IPS DF 6.9 (cell line): ENCODE measurements at places on chromosomes 2 and 18.

DNA sequence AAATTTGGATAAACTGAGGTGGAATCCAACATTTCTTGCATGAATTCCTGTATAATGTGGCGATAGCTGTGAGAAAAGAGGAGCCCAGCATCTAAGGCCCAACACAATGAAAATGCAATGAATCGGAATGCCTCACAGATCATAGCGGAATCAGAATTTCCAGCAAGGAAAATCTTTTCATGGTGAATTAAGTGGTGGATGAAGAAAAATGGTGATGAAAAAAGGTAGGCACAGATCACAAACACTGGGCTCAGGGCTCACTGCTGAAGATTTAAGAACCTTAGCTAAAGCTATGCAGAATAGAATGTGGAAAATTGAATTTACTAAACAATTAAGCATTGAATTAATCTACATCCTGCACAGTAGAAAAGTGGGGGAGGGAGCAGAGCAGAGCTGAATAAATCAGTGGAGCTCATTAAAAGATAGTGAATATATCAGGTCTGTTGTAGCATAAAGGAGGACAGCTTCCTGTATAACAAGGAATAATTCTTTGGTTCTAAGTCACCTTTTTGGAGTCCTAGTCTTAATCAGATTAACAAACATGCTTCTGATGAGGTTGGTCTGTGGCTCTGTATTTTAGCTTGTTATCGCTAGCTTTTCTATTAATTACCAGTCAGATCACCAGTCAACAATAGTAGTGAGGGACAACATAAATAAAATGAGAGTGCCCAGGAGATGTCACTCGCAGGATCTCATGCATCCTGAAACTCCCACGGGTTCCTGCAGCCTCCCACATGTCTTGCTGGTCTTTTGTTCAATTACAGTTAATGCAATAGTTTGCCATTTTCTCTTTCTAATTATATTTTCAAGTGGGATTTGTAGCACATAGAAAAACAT is 27.0 kb downstream of the MEIS1 start:
- no peak for DNase-seq

- DNase-seq, result no peak
These were observed 70.2 kb downstream of the SPATS2L start for GRCh38 chr2:200376513-200377354.

DNA sequence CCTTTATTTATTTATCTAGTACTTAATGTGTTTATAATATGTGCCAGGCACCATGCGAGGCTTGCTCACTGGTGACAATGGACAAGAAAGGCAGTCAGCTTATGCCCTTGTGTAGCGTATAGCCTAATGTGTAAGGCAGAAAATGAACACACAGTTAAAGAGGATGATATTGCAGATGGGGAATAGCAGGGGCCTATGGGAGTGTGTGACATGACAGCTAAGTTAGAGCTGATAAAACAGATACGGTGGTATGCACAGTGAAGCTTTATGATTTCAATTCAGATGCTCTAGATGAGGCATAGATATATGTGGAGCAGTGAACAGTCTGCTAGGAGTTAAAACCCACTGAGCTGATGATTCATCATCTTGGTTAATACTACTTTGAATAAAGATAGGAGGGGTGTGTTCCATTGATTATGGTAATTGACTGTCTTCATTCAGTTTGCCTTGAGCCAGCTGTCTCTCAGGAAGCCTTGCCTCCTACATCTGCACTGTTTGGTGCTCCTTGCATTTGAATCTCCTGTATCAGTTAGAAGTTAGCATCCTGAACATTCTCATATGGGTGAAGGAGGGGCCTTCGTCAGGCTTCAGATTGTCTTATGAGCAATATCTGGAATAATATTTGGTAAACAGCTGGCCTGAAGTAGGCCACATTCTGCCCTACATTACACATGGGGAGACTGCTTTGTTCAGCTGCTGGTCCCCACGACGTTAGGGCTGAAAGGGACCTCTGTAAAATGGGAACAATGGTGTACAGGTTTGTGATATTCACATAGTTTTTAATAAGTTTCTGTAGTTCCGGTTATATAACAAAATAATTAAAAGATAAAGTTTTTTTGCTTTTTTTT is 13.2 kb downstream of the MAP4K4 start:
- DNase-seq, result no peak

DNA sequence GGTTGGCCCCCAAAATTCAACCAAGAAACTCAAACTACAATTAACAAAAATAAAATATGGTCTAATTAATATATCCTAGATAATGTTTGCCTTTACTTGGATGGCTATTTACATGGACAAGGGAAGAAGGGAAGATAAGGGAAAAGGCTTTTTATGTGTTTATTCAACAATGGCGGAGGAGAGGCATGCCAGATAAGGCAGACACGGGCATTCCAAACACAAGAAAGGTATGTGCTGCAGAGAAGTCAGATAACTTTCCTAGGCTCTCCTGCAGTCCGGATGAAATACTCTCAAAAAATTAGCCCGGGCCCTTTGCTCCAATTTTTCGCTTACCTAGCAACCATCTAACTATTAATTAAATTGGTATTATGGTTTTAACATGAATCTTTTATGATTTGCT is 5.1 kb upstream of the TTR start:
- DNase-seq, result no peak

DNA sequence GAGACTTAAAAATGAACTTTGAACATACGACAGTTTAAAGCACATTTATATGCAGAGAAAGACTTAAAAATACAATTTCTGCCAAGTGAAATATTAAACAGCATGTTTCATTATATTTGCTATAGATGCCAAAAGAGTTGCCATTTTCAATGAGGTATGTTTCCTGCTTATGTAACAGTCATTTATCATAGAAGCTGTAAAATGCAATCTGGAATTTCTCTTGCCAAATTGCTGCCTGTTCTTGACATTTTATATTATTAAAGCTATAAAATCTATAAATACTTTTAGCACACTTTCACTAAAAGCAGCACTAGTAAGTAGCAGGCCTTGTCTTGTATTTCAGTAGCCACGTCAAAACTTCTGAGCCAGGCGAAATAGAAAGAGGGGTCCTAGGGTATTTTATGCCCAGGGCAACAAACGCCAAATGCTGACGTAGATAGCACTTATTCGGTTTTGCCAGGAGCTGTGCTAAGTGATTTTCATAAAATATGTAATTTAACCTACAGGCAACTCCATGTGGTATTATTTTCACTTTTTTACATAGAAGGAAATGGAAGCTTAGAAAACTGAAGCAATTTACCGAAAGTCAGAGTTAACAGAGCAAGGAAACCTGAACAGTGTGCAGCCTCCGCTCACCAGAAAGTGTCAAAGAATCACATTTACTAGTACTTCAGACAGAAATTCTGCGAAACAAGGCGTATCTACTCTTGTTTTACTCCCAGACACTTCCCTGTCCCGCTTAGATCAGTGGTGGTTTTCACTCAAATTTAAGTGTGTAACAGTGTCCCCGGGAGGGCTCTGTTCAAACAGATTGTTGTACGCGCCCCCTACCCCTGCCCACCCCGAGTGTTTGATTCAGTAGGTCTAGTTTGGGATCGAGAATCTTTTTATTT is 1.2 kb upstream of the CYP20A1 start:
- DNase-seq, result no peak

- DNase-seq, result no peak
These were observed 161.9 kb upstream of the DAPL1 start for GRCh38 chr2:158633261-158633660.

DNA sequence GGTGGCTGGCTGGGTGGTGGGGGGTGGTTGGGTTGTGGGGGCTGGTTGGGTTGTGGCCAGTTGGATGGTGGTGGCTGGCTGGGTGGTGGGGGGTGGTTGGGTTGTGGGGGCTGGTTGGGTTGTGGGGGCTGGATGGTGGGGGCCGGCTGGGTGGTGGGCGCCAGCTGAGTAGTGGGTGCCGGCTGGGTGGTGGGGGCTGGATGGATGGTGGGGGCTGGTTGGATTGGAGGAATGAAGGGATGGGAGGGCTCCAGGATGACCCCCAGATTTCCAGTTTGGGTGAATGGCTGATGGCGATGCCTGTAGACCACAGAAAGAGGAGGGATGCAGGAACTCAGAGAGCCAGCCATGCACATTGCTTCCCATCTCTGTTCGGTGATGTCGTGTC is 26.8 kb upstream of the GPR17 start:
- no peak for DNase-seq

GRCh38 chr2:200961674-200962073 is 1.8 kb downstream of the ORC2 start:
- DNase-seq, result no peak

DNA sequence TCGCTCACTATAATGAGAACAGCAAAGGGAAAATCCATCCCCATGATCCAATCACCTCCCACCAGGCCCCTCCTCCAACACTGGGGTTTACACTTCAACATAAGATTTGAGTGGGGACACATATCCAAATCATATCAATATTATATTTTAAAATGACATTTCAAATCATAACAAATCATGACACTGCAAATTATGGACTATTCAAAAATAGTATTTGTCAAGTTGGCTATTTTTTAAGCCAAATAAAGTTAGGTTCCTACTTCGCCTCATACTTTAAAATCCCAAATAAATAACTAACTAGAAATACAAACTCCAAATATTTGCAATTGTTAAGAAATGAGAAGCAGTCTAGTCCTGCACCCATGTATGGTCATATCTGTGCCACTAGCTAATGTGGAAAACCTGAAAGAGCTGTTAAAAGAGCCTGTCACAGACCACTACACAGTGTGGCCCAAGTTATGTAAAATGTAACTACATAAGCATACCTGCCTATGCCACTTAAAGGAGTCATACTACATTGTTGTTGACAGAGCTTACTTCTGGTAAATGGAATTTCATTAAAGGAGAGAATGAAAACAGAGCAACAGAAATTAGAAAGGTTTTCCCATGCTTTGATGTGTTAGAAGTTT is 334.7 kb upstream of the GULP1 start:
- DNase-seq, result no peak

DNA sequence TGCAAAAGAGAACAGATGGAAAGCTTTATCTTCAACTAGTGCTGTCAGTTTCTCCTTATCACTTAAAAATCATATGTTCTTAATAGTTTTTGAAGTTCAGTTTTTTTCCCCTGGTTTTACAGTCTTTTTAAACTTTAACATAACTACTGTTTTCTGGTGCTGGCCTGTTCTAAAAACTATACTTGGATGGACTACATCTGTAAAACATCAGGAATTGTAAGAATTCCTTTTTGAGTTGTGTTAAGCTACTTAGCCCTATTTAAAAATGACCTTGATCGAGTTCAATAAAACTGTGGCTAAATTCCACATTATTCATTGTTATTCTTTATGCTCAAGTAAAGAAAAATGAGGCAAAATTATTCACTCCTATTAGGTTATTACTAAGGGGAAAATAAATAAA is 397.7 kb downstream of the NUP35 start:
- DNase-seq, result no peak

- no peak for DNase-seq
These were observed 10.1 kb upstream of the LCLAT1 start for GRCh38 chr2:30436859-30437435.

DNA sequence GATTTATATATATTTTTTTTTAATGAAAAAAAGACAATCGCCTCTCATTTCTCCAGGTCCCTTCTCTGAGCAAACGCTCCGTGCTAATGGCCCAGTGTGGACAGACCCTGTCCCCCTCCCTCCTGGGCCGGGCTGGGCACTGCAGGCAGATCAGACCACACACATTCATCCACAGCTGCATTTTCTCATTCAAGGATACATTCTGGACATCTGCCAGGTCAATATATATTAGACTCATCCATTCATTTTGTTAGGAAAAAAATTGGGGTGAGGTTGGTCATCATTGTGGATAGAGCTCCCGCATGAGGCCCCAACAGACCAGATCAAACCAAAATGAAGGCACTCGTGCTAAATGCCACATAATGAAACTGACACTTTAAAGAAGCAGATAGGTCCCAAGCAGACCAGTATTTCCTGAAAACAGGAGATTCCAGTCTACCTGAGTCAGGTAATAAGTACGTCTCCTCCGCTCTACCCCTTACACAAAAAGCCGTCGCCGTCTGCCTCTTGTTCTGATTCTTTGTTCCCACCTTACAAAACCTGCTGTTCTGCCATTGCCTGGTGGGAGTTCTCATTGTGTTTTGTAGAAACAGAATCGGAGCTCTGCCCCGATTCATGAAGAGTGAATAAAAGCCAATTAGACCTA is 15.4 kb upstream of the OTOS start:
- DNase-seq, result no peak

GRCh38 chr18:37869051-37869450 is 303.5 kb upstream of the CELF4 start:
- no peak for DNase-seq

- no peak for DNase-seq
These were observed 158.2 kb downstream of the C1D start for GRCh38 chr2:67904566-67904965.

DNA sequence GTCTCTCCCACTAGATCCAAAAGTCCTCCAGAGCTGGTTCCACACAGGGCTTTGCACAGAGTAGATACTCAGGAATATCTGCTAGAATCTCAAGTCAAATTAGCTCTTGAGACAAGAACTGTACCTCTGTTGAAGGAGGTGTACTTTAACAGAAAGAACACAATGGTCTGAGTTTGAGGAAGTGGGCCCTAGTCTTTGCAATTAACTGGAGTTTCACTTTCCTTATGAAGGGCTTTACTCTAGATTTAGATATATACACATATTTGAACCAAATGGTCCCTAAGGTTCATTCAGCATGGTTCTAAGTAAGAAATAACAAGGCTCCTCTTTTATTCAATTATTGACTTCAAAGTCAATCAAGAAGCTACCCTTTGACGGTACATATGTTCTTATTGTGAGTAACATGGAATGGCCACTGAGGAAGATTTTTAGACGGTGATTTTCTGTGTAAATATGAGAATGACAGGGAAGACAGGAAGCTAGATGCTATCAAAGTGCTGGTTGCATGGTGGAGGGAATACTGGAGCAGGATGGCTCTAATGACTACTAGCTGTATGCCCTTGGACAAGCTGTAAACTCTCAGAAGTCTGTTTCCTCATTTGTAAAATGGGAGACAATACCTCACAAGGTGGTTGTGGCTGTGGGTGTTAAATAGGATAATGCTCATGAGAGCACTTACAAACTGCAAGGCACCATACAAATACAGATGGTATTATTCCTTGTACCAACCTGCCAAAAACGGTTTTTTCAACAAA is 73.5 kb upstream of the SERTAD2 start:
- no peak for DNase-seq

- peak; percentile 43 for DNase-seq
These were observed at the start of the genes PEX13 and PUS10 for GRCh38 chr2:61017556-61018317. PEX13 (plus strand) TSS chr2:61017720; CDS start chr2:61017760, 40 bp downstream. PUS10 (minus strand) TSS chr2:61018255; CDS start chr2:61011890, 6,365 bp downstream.

- DNase-seq, result no peak
These were observed 48.6 kb upstream of the DAPL1 start for GRCh38 chr2:158746488-158746887.

DNA sequence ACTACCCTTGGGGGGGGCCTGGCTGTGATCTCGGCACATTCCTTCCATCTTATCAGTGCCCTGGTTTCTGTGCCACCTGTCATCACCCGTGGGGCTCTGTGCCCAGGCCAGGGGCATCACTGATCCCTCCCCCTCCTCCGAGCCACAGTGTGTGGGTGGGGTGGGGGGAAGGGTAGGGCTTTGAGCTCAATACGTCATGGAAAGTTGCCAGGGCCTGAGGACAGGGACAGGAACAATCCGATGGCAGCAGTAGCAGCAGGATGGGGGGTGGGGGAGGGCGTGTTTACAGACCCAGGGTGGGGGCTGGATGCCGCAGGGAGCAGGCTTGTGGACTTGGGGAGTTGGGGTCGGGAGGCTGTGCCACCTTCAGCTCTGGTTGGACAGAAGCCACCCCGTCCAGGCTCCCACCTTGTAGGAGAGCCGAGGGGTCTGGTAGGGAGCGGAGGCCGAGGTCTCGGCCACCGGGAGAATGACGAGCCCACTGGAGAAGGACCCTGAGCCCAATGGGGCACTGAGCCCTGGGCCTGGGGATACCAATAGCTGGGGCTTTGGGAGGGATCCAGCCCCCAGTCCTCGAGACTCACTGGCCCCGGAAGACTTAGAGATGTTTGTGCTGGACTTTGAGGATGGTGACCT is 3.5 kb downstream of the SLC4A3 start:
- no peak for DNase-seq

GRCh38 chr18:45745817-45746461 is 22.0 kb downstream of the SLC14A1 start:
- DNase-seq, result no peak
